Bone marrow (tissue), 2 donors: ENCODE measurements at places on chromosomes 16 and 17.

DNA sequence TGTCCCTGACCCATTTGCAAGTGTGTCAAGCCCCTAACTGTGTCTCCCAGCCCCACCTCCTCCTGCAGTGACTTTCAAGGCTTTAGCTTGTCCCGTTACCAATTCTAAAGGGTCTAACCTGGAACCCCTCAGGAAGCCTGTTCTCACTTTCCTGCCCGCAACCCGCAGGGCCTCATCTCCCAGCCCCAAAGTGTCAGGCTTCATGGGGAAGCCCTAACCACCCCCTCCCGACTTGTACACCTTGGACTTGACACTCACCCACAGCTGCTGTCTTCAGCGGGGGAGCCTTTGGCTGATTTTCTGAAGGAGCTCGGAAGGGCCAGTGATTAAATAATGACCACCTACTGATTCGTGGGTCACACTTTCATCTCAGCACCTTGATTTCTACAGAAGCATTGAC is 33.1 kb downstream of the NLRC5 start:
- DNase-seq = no peak

GRCh38 chr16:63372815-63373214 is 1336.6 kb upstream of the CDH8 start:
- DNase-seq = no peak

- DNase-seq = no peak
Measured at GRCh38 chr17:3891626-3892094, 1.2 kb downstream of the CAMKK1 start.

DNA sequence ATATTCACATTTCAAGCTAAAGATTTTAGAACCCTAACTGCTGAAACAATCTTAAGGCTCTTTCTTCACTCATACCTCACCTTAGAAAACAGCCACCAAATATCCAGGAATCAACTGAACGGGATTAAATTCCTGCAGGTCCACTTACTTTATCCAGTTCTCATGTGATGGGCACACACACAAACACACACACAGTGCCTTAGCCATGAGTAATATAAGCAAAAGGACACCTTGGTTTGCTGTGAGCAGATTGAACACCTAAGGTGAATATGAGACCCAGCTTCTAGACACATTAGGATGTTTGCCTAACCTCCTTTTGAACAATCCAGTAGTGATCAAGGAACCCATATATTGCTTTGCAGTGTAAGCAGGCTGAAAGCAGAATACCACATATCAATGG is 81.5 kb downstream of the TUBD1 start:
- no peak for DNase-seq

- DNase-seq = no peak
Measured at GRCh38 chr17:7293816-7294613, 424 bp downstream of the YBX2 start.

DNA sequence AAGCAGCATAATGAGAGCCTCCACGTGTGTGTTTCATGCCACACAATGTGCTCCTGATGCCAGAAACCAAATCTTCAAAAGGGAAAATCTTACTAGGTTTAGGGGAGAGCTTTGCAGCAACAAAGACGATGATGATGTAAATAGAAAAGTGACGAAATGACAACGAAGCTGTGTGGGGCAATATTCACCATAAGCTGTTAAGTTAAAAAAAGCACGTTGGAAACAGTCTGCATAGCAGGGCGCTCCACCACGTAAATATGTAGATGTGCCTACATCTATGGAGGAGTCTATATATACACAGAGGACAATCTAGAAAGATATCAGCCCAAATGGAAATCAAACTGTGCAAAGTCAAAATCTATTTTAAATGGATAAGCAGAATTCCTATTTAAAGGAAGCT is 61.0 kb downstream of the RPH3AL start:
- DNase-seq = no peak

DNA sequence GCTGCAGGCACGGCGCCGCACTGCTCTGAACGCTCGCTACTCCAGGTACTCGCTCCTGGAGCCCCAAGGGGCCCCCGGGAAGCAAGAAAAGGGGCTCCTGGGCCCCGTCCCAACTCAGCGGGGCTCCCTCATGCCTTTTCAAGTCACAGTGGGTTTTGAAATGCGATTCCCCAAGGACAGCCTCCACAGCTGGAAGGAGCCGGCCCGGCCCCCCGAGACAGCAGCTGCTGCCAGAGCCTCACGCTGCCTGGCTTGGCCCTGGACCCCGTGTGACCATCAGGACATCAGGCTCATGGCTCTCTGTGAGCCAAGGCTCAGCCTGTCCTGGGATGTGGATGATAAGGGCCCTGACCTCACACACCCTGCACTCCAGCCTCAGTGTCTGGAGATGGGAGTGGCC is 80.6 kb downstream of the LMF1 start:
- no peak for DNase-seq
